NCI-H1436 (cell line): ENCODE measurements at places on chromosomes 5 and 9.
A peak's percentile ranks its signal among the peaks of the same experiment; 100 is the strongest.

DNA sequence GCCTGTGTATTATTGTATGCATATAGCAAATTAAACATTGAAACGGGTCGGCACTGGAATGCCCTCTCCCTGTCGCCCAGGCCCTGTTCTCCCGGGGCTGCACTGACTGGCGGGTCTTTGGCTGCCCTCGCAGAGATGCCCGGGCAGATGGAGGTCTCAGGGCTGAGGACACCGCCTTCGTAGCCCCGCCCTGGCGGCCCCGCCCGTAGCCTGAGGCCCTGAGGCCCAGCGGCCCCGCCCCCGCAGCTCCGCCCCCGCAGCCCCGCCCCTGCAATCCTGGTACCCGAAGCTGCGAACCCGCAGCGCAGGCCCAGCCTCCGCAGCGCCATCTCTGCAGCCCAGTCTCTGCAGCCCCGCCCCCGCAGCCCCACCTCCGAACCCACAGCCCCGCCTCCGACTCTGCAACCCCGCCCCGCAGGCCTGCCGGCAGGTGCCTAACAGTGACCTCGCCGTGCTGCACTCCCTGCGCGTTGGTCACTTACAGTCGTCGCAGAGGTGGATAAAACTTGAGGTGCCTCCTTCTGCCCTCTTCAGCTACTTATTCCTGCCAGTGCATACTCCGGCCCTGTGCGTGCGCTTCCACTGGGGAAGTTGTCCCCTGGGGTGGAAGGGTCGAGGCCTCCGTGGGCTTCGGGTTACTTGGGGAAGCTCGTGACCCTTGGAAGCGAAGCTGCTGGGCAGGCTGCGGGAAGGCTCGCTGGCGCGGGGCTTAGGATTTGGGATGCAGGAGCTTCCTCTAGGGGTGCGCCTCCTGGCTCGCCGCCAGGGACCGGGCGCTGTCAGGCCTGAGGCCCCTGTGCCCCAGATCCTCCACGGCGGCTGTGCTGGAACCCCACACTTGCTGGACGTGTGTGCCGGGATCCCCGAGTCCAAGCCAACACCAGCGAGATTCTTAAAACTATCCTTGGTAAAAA is 72.3 kb downstream of the ICE1 start:
- DNase-seq, result peak; percentile 51

DNA sequence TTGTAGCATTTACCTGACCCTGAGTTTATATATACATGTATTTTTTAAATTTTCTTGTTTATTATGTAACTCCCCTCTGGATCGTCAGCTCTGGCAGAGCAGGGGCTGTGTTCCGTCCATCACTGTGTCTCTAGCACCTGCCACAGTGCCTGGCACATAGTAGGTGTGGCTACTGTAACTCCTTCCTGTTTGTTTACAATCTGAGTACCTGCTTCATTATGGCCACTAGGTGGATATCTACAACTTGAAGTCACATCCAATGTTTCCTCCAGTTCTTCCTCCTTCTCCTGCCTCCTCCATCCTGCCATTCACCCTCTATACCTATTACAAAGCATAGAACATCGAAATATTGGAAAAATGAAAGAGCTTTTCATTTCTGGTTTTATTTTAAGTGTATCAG is 14.2 kb upstream of the PPP1R2B start:
- DNase-seq, result no peak

GRCh38 chr9:27539479-27540441 is 10.1 kb upstream of the MOB3B start:
- no peak for DNase-seq

DNA sequence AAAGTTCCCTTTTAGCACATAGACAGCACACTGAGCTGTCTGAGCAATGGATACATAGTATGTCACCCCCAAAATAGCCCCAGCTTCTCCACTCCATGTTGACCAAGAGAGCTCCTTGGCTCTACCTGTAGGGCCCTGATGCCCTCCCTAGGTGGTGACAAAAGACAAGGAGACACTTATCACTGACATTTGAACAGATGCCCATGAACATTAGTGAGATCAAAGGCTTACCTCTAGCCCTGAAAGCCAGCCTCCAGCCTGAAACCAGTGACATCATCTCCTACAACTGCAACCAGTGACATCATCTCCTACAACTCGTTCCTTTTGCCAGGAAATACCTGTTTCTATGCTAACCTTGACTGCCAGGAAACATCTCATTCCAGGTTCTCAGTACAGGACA is 122.7 kb downstream of the FSTL4 start:
- no peak for DNase-seq

DNA sequence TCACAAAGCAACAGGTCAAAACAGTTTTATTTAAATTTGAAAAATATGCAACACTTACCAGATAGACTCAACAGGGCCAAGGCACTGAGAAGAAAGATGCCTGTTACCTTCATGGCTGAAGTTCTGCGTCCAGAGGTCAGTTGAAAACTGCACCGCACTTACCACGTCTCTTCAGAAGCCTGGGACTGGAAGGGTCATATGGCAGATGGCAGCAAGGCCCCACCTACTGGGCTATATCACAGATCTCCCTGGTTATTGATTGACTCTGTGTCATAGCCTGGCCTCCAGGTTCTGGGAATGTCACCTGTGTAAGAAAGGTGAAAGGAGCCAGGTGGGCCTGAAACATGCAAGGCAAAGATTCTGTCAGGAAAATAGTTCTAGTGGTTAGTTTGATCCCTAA is at the start of gene SPINK1:
TSS of gene SPINK1 (minus strand) at position 207 of the 400 bp plus-strand sequence. CDS start at position 113, 94 bp downstream.
- no peak for DNase-seq

- peak; percentile 37 for DNase-seq
Measured at GRCh38 chr9:130461218-130461630, 16.5 kb downstream of the ASS1 start.
